ENCODE measurements at places on chromosomes 12 and 14.

- peak; percentile 82 for DNase-seq
Measured at GRCh38 chr12:93302331-93303229, 75.1 kb upstream of the NUDT4 start.

GRCh38 chr14:64060648-64061096 is 207.9 kb downstream of the SYNE2 start:
- no peak for DNase-seq

GRCh38 chr12:19052689-19053088 is 76.8 kb upstream of the PLEKHA5 start:
- no peak for DNase-seq

DNA sequence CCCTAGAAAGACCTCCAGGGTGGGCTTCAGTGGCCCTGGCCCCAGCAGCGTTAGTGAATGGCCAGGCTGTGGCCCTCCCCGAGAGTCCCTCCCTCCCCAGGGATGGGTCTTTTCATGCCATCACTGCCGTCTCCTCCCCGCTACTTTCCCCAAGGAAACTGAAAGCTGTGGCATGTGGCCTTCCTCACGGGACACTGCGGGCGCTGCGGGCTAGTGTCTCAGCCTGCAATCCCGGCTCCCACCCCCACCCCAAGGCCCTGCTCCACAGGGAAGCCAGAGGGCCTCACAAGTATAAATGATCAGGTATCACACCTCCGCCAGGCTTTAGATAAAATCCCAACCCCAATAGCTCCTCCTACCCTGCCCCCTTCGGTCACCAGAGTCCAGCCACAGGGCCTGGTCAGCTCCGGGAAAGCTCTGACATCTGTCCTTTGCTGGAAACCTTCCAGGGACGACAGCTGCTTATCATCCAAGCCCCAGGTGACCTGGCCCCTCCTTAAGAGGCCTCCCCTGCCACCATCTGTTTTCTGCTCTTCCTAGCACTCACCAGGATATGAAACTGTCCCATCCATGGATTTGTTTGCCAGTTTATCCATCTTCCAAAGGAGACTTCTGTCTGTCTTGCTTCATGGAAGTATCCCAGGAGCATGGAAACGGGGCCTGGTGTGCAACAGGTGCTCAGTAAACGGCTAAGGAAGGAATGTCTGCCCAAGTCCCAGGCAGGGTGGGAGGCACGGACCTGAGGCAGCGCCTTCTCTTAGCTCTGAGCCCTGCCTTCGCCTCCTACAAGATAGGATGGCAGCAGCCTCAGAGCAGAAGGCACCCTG is 31.6 kb downstream of the CCDC85C start:
- DNase-seq, result no peak

GRCh38 chr14:93049315-93049714 is 66.4 kb downstream of the ITPK1 start:
- DNase-seq, result no peak

DNA sequence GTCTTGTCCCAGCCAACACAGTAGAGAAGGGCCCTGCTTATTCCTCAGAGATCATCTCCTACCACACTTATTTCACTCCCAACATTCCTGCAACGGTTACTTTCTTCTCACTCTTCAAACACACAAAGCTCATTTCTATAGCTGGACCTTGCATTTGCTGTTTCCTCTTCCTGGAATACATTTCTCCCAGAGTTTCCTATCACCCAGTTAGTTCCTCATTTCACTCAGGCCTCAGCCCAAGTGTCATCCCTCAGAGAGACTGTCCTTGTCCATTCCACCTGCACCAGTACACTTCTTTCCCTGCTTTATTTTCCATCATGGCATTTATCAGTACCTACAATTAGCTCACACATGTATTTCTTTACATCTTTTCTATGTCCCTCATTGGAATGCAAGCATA is 14.7 kb upstream of the STK38L start:
- DNase-seq, result no peak

- no peak for DNase-seq
Measured at GRCh38 chr12:108080363-108080762, 48.7 kb upstream of the WSCD2 start.

- DNase-seq, result no peak
Measured at GRCh38 chr12:66288121-66288520, 14.2 kb upstream of the HELB start.

DNA sequence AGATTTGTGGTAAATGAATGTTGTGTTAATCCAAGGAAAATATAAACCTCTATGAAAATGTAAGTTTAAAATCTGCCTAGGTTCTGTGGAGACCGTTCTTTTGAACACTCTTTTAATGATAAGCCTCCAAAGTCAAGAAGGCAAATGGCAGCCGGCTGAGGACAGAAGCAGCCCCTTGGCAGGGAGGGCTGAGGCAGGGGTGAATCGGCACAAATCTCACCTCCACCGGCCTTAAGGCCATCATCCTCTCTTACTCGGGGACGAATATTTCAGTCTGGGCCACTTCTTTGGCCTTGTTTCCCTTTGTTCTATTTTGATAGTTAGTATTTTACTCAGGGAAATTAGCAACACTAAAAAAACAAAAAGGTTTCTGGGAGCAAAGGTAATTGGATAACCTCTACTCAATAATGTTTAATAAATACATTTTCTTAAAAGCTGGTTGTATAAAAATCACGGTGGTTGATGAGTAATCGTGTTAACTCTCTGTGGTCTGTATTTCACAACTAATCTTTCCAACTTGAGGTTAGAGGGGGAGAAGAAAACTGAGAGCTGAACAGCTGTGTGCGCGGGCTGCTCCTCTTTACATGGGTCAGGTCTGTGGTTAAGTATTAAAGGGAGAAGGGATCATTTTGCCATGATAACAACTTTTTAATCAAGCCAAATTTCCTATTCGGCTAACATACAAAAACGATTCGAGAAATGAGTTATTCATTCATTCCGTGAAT is 18.6 kb downstream of the LGMN start:
- DNase-seq, result peak; percentile 89

- no peak for DNase-seq
Measured at GRCh38 chr14:63542231-63542999, 762 bp downstream of the PPP2R5E start.

- DNase-seq, result no peak
Measured at GRCh38 chr12:47350062-47350408, 270.3 kb upstream of the AMIGO2 start.

DNA sequence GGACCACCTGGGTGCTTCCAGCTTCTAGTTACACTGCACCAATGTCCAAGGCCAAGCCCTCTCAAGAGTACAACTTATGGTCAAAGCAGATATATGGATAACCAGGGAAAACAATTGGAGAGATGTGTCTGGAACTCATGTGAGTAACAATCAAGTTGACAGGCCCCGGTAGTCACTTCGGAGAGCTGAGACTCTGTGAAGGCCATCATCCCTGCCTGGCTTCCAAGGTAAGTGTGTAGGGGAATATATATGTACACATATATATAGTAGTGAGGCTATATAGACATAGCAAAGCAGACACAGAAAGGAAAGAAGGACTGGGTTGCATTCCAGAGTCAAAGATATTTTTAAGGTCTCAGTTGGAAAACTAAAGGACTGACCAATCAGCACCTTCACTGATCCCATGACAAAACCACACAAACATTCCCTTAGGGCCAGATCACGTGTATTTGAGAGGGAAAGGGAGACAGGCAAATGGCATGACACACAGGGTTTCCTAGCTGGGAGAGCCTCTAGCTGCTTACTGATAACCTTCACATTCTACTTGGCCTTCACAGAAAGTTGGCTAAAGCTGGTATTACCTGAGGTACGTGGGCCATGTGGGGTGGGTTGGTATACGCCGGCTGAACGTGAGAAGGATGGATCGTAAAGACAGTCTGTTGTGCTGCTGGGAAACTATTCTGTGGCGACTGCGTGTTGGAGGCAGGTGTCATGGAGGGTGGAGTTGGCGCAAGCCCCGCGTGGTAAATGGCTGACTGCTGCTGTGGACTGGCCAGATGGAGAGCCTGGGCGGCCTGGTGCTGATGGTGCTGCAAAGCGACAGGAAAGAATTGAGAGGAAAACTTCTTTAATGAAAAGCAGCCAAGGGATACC is 50.0 kb downstream of the SH2B3 start:
- DNase-seq, result no peak

DNA sequence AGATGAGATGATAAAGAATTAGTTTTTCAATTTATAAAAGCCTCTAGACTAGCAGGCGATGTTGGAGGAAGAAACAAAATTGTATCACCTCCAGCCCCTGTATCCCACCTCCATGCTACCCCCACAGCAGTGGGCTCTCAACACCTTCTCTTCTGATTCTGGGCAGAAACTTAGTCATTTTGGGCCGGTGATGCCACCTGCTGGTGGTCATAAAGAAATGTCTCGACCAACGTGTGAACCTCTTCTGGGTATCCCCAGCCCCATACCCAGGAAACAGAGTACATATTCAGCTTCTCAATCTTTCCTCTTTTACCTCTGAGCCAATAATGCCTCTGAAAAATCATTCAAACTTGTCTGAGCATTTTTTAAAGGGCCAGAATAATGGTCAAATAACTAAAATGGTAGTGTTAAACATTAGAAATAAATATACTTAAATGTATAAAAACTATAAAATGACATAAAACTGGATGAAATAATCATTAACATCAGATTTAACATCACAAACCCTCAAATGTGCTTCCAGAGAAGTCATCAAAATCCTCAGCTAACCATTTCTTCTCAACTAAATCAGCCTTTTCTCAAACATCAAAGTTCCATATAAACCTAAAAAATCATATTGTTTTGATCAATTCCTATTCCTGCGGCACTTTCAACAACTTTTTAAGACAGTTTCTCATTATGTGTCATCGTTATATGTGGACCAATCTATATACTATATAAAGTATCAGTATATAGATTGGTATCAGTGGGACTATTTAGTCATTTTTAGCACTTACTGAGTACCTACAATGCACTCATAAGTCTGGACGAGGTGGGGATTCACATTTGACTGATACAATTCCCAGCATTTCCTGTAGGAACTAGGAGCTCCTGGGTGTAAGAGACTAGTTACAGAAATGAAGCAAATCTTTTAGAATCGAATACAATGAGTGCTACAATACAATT is 69.4 kb downstream of the ATXN2 start:
- DNase-seq, result peak; percentile 18

DNA sequence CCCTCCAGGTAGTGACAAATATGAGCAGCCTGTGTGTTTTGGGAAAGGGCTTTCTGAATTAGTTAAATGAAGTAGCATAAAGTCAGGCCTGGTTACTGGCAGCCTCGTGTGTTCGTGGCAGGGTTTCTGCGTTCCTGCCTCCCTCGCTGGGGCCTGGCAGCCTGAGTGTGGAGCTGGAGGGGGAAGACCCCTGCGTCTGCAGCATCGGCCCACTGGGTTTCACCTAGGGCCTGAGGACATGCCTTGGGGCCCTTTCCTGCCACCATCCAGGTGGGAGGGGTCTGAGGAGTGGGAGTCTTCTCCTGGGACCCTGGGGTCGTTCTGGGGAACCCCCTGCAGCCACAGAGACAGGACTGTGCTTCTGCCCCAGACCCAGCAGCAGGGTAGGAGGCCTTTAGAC is 20.4 kb upstream of the AMN start:
- no peak for DNase-seq

- DNase-seq, result no peak
Measured at GRCh38 chr12:74899031-74899829, 310.4 kb downstream of the KCNC2 start.

DNA sequence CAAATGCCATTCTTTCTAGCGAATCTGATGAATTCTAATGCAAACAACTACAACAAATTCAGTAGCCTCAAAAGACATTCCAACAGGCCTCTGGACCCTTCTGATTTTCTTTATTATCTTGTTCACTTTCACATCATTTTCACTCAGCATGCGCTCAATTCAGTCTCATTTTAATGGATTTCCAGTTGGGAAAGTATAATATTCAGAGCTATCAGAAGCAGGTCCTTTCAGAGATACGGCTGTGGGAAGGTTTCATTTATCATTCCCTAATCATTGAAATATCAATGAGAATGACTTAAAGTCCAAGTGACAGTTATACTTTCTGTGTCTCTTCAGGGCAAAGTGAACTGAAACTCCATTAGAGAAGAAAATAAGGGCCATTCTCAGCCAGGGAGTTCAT is 1083.7 kb upstream of the FLRT2 start:
- DNase-seq, result no peak

GRCh38 chr14:101400830-101401229 is 160.5 kb upstream of the DIO3 start:
- no peak for DNase-seq

GRCh38 chr12:100398307-100398706 is 41.4 kb downstream of the SLC17A8 start:
- no peak for DNase-seq

DNA sequence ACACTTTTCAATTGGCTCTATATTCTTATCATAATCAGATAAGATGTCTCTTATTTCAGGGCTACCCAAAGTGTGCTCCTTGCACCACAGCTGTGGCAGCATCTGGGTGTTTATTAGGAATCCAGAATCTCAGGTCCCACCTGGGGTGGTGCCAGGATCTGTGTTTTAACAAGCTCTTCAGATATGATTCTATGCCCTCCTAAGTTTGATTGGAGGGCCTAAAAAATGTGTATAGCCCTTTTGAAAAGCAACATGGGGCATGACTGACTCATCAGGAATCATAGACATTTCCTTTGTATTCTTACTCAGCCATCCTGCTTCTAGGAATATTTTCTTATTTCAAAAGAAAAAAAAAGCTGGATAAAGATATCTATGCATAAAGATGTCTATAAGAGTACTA is 103.1 kb downstream of the HELB start:
- no peak for DNase-seq

GRCh38 chr12:61536525-61536924 is 723.7 kb upstream of the USP15 start:
- no peak for DNase-seq

- no peak for DNase-seq
Measured at GRCh38 chr12:3580094-3580749, 89.2 kb downstream of the PRMT8 start.

DNA sequence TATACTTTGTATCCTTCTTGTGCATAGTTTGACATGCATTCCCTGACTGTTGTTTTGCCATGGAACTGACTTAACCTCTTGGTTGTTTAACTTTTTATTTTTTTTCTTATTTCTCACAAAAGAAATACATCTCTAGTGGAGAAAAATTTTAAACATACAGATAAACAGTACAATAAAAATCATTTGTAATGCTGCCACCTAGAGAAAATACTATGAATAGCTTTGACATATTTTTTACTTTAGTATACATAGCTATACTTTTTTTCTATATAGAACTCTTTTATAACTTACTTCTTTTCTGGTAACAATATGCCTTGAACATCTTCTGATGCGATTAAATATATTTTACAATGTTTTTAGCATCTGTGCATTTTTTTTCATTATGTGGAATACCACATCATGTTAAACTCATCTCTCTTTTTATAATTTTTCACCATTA is 184.5 kb downstream of the AKAP6 start:
- no peak for DNase-seq

- no peak for DNase-seq
Measured at GRCh38 chr12:15037091-15037687, 64.3 kb downstream of the PDE6H start.

- DNase-seq, result no peak
Measured at GRCh38 chr14:68710776-68711175, 82.1 kb downstream of the ZFP36L1 start.

GRCh38 chr12:6553051-6553868 is 2.6 kb downstream of the IFFO1 start:
- no peak for DNase-seq

DNA sequence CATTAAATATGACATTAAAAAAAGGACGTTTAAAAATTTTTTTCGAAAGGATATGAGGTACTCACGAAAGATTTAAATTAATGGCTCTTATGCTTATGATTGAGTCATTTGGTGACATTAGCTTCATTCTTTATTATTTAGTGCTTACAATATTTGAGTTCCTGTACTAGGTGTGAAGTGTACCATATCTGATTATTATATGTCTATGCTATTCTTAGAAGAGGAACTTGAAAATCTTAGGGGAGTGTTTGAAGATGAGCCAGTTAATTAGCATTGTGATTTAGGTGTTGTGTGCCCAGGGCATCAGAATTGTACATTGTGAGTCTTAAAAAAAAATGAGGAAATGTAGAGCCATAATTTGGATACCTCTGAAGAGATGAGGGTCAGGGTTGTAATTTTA is 118.6 kb downstream of the FUT8 start:
- no peak for DNase-seq
